ENCODE measurements at places on chromosomes 16 and 17. TPM values are rescaled to one million over a fixed set of nuclear protein-coding genes. Genes with fewer than 3 reads are reported as not detected.

ACADVL gene
- polyA plus RNA-seq = 579 TPM

MAP3K14 gene
- 7.7 TPM for polyA plus RNA-seq

ADAMTS18 gene
- 5.6 TPM for polyA plus RNA-seq

RNF43 gene
- polyA plus RNA-seq = 16.0 TPM

ABI3 gene
- 5.6 TPM for polyA plus RNA-seq

RPL38 gene
- polyA plus RNA-seq = 1,164 TPM

DNA sequence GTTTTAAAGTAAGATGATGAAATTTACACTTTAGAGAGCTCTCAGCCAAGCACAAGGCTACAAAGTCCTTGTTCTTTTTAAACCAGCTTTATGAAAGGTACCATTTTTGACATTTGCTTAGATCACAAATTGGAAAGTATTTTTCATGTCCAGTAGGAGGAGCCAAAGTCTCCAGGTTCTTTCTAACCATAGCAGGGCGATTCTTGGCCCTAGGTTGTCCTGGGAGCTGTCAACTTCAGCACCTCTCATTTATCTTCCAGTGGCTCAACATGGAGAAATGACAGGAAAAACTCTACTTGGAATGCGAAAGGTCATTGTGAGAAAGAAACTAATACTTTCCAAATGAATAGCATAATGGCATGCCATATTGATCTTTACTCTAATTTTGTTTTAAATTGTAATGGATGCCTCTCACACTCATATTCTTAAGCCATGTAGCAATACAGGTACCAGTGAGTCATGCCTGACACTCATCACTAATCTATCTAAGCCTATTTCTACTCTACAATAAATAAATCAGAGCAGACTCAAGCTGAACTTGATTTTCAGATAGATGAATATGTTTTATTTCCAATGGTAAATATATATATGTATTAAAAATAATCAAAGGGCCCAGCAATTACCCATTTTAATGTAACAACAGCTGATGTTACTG is 919.1 kb upstream of the EEF2KMT start:
- no peak for DNase-seq

- DNase-seq = no peak
These were observed 204.3 kb downstream of the RAB11FIP4 start for GRCh38 chr17:31595666-31596381.

GRCh38 chr17:78892062-78892456 is 10.9 kb downstream of the CEP295NL start:
- no peak for DNase-seq

- DNase-seq = no peak
These were observed 13.0 kb upstream of the DRG2 start for GRCh38 chr17:18074566-18075272.

GRCh38 chr16:71364133-71364681 is 5.7 kb downstream of the CALB2 start:
- DNase-seq = no peak

DNA sequence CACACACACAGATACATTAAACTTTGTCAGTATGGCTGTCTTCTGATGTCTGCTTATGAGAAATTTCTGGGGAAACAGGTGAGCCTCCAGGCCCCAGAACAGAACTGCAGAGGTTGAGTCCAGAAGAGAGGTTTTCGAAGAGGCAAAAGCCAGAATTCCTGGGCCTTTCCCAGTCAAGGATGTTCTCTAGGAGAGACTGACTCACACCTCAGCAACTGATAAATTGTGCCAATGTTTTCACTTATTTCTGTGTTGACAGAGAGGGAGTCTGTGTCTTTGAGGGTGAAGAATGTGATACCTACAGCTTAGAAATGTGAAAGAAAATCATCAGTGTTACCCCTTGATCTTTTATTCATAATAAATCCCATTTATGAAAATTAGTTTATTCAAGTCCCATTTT is 30.3 kb downstream of the LDHD start:
- DNase-seq = no peak

- DNase-seq = no peak
These were observed 15.4 kb downstream of the C17orf78 start for GRCh38 chr17:37391146-37391545.

- DNase-seq = no peak
These were observed 13.8 kb downstream of the JUP start for GRCh38 chr17:41772586-41773189.

DNA sequence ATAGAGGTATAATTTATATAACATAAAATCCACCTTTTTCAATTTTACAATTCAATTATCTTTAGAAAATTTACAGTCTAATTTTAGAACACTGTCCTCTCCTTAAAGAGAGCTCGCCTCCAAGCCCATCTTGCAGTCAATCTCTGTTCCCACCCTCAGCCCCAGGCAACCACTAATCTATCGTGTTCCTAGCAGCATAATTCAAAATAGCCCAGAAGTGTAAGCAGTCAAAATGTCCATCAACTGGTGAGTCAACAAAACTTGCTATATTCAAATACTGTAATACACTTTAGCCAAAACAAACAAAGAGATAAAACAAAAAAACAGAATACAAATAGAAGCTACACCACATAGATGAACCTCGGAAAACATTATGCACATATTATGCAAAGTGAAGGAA is 1006.8 kb upstream of the EEF2KMT start:
- DNase-seq = no peak

GRCh38 chr16:77977339-77977738 is 45.0 kb upstream of the CLEC3A start:
- no peak for DNase-seq

- peak; percentile 13 for DNase-seq
These were observed 44.9 kb upstream of the DNAJA2 start for GRCh38 chr16:47018223-47018891.

GRCh38 chr17:83014297-83014696 is 65.1 kb upstream of the METRNL start:
- DNase-seq = no peak

DNA sequence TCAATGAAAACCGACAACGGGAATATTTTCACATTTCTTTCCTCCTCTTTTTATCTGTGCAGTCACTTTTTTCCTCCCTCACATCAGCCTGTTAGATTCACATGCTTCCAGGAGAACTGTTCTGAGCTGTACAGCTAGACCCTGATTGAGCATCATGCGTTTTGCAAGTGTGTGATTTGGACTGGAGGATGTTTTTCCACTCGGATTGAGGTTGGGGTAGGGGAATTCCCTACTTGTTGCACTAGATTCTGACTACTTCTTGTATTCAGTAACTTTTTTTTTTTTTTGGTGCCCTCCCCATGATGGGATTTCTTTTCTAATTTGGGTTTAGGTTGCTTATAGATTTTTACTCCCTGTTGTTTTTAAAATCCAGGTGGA is 4.8 kb downstream of the MSI2 start:
- no peak for DNase-seq

- no peak for DNase-seq
These were observed at the start of gene TMEM204 for GRCh38 chr16:1533443-1533951. Gene TMEM204, plus strand, starts transcription at chr16:1533666. Its CDS starts 610 bp downstream, at chr16:1534276.

DNA sequence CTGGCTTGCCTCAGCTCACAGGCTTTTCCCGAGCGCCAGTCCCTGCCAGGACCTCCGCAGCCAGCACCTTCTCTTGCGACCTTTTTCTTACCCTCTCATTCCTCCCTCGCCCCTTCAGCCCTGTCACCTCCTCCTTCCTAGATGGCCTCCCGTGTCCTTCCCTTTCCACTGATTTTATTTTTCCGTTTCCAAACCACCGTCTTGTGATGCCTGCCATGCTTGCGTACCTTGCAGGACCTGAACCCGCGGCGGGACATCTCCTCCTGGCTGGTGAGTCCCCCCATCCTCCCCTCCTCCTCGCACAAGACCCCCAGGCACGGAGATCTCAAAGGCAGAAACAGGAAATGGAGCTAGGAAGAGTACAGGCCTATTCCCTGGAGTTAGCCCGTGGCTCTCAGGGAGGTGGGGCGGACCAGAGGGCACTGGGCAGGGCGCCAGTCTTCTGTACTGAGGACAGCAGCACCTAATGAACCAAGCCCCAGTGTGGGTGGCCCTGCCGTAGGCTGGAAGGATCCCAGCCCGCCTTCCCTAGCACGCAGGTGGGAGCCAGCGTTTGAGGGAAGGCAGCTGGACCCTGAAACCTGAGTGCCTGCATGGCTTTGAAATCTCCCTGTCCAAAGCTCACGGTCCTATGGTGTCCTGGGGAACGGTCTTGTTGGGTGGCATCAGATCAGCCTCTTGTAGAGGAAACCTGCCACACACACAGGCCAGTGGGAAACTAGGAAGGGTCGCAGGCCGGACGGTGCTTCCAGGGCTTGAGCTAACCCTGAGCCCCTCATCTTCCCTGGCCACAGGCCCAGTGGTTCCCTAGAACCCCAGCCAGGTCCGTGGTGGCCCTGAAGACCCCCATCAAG is 612 bp downstream of the CISD3 start:
- no peak for DNase-seq

- DNase-seq = peak; percentile 73
These were observed 122.4 kb upstream of the NLRP1 start for GRCh38 chr17:5706577-5707210.

DNA sequence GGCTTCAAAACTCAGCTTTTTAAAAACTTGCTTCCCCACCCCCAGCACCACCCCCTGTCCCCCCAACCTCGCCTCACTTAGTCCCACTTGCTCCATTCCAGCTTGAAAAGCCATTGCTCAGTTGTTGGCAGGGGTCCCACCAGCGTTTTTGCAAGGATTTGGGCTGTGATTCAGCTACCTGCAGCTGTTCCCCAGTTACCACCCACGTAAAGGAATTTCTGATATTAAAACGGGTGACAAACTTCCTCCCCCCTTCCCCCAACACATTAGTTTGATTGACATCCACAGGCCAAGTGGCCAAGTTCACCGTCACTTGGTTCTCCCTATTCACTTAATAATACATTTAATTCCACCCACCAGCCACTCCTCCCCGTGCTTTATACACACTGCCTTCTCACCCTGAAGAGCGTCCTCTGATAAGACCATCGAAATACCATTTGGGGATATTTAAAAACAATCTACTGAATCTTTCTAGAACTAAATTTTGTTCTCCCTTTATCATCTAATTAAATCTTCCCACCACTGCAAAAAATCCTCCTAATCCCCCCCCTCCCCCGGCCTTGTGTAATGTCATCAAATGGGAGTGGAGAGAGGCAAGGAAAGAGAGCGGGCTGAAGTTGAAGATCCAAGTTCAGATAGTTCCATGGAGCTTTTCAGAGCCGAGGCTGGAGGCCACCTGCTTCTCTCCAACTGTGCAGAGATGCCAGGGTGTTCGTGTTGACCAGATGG is 55.1 kb downstream of the SOX9 start:
- DNase-seq = no peak
